ENCODE measurements at places on chromosomes 13 and 19.

DNA sequence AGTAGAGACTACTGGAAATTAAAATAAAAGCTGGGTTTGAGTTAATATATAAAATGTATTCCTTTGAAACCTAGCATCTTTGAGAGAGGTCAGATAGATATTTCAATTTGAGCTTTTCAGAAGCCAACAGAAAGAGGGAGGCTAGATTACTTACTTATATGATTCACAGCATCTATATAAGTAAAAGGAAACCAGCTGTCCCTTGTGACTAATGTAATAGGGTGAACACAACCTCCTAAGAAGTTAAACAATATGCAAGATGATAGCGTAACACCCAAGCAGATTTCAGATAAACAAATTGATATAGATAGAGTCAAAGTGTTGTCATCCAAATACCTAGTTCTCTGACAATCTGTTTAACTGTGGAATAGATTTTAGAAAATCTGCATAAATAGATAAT lies 393.5 kb upstream of the GPC6 start:
- no peak for DNase-seq

DNA sequence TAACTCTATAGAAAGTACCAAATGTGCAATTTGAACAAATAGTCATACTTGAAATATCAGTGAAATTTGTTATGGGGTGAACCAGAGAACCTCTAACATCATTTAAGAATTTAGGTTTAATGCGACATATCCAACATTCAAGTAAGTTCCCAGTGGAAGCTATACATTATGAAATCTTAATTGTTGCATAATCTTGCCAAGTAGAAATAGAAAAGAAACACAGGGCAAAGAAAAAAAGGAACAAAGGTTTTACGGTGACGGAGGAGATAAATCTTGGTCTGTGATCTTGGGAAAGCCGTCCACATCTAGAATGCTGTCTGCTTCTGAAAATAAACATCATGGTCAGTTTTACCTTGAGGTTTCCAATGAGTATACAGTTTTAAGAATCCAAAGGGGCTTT lies 445.7 kb downstream of the RFC3 start:
- DNase-seq = no peak

DNA sequence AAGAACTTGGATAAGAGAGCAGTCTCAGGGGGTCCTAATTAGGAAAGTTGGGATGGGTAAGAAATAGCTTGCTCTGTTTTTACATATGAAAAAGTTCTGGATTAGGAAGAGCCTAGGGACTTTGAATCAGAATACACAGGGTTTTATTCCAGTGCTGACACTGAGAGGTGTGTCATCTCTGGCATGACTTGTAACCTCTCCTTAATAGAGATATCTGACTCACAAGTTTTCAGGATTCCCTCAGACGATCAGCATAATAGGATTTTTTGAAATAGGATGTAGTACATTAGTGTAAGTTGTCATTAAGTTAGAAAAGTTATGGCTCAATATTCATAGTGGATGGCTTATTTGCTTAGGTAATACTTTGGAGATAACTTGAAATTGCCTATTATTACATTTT lies 555.2 kb upstream of the MIR17HG start:
- DNase-seq = no peak

GRCh38 chr13:66745307-66745706 lies 484.8 kb downstream of the PCDH9 start:
- no peak for DNase-seq

GRCh38 chr19:13077240-13077639 lies 25.4 kb downstream of the LYL1 start:
- no peak for DNase-seq

DNA sequence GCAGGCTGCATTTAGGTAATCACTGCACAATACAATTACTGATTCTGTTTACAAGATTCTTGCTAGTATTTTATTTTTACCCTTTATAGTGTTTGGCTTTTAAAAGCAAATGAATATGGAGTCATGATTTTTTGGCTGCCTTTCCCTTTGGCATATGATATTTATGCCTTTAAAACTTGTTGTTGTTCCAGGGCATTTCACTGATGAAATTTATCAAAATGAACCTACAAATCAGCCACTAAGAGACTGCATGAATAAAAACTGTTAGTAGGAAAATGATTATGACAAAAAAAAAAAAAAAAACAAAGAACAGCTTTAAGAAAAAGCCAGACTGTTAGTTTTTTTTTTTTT lies 2.6 kb downstream of the CPB2 start:
- DNase-seq = no peak

Measured in AG09319 (cell line).